IPS-NIHi11 (cell line): ENCODE measurements at places on chromosomes 2 and 18.
A peak's percentile ranks its signal among the peaks of the same experiment; 100 is the strongest.

DNA sequence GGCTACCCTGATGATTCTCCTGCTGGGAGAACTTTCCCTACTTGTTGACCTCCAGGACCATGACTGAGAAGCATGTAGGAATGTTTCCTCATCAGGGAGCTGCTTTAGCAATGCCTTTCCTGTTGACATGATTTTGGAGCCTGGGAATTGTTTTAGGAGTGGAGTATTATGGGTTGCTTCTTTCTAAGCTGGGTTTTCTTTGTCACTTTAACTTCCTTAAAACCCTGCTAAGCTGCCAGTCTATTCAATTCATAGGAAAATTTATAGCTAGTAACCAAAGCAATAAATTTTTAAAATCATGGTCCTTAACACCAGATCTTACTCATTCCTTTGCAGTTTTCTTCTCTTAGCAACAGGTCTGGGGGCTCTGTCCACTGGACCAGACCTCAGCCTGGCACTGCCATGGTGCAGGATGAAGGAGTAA, 125.6 kb upstream of the TACR1 start:
- DNase-seq = no peak

DNA sequence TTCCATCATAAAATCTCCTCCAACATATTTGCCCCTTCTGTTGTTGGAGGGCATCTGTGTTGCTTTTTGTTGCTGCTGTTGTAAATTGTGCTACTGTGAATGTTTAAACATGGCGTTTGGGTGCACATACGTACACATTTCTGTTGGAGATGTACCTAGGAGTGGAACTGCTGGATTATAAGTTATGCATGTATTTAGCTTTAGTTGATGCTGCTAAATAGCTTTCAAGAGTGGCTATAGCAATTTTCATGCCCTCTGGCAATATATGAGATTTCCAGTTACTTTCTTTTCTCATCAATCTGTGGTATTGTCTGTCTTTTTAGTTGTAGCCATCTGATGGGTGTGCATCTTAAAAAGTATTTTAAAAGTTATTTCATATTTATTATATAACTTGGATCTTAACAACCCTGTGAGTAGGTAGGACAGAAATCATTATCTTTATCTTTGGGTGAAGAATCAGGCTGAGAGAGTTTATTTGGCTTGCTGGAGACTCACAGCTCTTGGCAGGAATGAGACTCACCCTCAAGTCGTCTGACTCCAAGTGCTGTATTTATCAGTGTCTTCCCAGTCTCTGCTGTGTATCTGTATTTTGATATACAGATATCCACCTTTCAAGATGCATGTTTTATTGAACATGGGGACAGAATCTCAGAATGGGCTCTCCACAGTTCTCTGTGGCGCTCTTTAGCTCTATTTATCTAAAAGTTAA, 16.9 kb downstream of the ZNF236 start:
- no peak for DNase-seq

DNA sequence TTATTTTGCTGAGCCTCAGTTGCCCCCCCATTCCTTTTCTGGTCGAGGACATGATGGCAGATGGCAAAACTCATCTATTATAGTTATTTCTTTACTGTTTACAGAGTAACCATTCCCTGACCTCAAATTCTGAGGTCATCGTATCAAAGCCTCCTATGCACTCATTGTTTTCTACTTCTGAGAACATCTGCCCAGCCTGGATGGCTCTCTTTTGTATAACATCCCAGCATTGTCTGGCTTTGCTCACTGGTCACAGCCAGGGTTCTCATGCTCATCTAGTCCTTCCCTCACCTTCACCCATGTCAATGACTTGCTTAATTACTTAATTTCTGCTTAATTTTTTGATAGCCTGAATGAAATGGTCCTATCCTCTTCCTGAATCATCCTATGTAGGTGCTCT, 472.1 kb downstream of the PARD3B start:
- no peak for DNase-seq

GRCh38 chr2:231890896-231891513, 35.2 kb downstream of the NPPC start:
- DNase-seq = no peak

DNA sequence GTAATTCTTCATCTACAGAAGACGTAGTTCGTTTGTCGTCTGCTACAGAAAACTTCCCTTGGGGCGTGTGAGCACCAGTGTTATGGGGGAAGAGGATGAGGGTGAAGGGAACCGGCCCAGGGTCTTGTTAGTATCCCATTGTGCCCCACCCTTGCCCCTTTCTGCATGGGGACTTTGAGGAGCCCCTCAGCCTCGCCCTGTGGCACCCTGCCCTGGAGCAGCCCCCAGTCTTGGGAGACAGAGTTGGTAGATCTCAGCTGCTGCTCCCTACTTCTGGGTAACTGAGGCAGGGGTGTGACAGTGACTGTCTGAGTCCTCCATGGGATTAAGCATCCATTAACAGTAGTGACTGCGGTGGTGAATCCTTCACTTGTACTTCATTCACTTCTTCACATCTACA, 50.1 kb downstream of the RNF144A start:
- no peak for DNase-seq

- DNase-seq = no peak
These were observed 73.6 kb downstream of the SPATS2L start for GRCh38 chr2:200380091-200380561.

- DNase-seq = no peak
These were observed 73.8 kb downstream of the HDAC4 start for GRCh38 chr2:239326831-239327535.

DNA sequence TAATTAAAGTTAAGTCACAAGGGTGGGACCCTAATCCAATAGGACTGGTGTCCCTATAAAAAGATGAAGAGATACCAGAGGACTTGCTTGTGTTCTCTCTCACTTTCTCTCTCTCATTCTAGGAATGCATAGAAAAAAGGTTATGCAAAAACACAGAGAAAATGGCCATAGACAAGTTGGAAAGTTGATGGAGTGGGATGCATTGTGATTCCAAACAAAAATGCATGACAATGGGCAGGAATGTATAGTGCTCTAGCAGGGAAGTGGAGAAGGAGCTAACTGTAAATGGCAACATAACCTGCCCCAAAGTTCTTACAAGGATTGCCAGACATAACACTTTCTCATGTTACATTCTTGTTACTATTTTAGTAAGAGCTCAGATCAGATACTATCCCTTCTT, 301.6 kb upstream of the LRATD1 start:
- peak; percentile 24 for DNase-seq

DNA sequence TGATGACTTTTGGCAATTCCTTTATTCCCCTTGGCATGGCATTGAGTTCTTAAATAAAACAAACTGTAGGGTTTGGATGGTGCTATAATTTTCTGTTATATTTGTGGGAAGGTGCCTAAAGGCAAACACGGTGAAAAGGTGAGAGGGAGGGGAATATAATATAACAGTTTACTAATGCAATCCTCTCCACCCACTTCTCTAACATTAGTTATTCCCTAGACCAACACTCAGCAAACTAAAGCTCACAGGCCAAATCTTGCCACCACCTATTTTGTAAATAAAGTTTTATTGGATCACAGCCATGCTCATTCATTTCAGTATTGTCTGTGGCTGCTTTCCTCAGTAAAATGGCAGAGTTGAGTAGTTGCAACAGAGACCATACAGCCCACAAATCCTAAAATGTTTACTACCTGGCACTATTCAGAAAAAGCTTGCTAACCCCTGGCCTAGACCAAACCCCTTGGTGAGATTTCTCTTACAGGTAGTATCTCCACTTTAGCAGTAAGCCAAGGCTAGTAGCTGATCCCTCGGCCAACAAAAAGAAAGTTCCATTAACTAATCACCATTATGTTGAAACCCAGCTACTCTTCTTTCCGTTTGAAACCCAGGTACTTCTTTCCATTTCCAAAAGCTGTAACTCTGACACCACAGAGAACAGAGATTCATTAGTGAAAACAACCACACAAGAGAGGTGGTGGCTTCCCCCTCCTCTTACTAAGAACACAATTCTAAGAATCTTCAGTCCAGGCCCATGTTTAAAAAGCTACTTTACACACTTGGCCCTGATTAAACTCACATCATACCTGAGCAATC, 136.1 kb upstream of the CHAC2 start:
- DNase-seq = no peak
